Ureter (tissue), 1 donor: ENCODE measurements at places on chromosomes 5 and 9. TPM values are rescaled to one million over a fixed set of nuclear protein-coding genes. Genes with fewer than 3 reads are reported as not detected.

Gene MARVELD2
- 32.4 TPM for total RNA-seq

Gene IRX1
- not detected for total RNA-seq

DNA sequence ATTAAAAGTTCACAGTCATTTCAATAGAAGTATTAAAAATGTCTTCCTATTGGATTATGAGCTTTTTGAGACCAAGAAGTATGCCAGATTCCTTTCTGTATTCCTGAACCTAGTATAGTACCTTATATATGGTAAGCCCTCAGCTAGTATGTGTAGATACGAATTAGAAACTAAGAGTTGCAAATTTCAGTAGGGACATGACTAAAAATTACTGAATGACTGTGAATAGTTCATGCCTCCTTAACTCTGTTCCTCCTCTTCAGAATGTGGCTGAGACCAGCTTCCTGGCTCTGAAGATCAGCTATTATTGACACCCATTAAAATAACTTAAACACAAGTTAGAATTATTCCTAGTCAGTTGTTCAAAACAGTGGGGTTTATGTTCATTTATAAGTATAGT is 19.7 kb downstream of the KDM3B start:
- no peak for DNase-seq

DNA sequence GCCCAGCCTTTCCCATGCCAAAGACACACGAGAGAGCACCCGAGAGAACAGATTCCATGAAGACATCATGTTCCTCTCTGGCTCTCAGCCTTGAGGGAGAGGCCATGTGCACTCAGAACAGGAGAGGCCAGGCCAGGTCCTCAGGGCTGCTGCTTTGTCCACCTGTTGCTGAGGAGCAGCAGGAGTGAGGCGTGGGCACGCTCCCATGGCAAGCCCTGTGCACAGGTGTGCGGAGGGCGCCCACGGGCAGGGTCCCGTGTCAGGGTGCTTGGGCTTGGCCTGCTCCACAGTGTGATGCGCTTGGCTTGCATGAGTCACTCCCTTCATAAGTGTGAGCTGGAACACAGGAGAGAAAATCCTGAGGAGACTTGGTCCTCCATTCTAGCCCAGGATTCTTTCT is 27.4 kb downstream of the ZNF354A start:
- no peak for DNase-seq

- DNase-seq = no peak
Measured at GRCh38 chr5:65926893-65927292, 518 bp downstream of the ERBIN start.

- DNase-seq = no peak
Measured at GRCh38 chr9:133733421-133733795, 4.7 kb downstream of the SARDH start.

DNA sequence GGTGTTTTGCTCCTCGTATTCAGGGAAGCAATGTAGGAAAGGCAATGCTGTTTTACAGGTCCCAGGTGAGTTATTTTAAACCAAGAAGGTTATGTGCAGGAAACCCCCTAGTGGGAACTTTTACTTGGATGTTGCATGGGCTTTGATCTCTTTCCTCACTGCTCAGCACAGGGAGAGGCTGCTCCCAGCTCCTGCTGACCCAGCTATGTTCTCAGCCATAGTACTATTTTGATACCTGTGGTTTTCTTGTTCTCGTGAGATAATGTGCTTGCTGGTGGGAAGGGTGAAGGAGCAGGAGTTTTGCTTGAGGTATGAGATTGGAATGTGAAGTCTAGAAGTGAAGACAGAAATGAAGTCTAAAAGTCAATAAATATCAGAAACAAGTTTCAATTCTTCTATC is 265.6 kb upstream of the FBXL7 start:
- no peak for DNase-seq

- no peak for DNase-seq
Measured at GRCh38 chr5:112154940-112155686, 264.0 kb downstream of the EPB41L4A start.

- no peak for DNase-seq
Measured at GRCh38 chr5:94908889-94909480, 290.5 kb downstream of the SLF1 start.

DNA sequence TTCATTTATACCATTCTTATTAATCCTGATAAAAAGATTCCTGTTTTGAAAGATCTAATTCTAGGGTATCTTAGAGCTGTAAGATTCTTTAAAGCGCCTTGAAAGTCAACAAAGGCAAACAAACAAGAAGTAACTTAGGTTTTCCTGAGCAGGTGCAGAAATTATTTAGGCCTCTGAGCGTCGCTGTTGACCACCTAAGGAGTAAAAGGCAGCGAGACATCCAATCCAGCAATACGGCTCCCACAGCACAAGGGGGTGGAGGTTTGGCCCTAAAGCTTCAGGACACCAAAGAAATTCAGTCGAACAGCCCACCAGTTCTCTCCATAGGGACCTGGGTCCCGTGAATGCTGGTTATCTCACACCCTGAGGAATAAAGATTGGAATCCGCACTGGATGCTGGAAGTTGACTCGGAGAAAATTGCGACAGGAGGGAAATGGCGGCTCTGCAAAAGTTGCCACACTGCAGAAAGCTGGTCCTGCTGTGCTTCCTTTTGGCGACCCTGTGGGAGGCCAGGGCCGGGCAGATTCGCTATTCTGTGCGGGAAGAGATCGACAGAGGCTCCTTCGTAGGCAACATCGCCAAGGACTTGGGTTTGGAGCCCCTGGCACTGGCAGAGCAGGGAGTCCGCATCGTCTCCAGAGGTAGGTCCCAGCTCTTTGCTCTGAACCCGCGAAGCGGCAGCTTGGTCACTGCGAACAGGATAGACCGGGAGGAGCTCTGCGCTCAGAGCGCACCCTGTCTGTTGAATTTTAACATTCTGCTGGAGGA is at the start of gene PCDHGA2:
TSS of gene PCDHGA2 (plus strand) at position 223 of the 769 bp plus-strand sequence.
- no peak for DNase-seq
